Activated CD8-positive, alpha-beta T cell treated with anti-CD3 and anti-CD28 coated beads, Interleukin-2, amount 10 ng/mL, durations not matched to agents 7 days and 5 days (primary cell): ENCODE measurements at places on chromosomes 3 and 15. TPM values are rescaled to one million over a fixed set of nuclear protein-coding genes. Genes with fewer than 3 reads are reported as not detected.
A peak's percentile ranks its signal among the peaks of the same experiment; 100 is the strongest.

DNA sequence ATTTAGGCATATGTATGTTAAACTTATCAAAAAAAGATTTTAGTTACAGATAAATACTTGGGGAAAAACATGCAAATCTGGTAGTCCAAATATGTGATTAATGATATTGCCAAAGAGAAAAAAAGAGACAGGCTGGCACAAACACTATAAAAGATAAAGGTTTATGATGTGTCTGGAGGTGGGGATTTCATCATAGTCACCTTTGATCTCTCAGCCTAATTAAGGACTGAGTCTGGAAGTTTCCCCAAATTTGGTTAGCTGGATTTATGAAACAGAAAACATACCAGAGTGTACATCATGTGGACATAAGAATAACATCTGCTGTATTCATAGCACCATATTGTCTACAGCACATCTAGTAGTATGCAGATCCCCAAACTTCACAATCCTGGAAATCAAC, 157.0 kb downstream of the FGF12 start:
- no peaks in the 10 kb centered on the region for H3K36me3 ChIP-seq
- no peak overlapping the region for H3K4me3 ChIP-seq
- DNase-seq, result no peak
- H3K27ac ChIP-seq, result no peak overlapping the region

GRCh38 chr3:164306042-164306441, 772.3 kb downstream of the SI start:
- no peaks in the 10 kb centered on the region for H3K27me3 ChIP-seq
- H3K4me3 ChIP-seq, result no peak overlapping the region
- H3K36me3 ChIP-seq, result no peaks in the 10 kb centered on the region
- no peak for DNase-seq
- H3K27ac ChIP-seq, result no peak overlapping the region
- H3K4me1 ChIP-seq, result no peaks in the 10 kb centered on the region

DNA sequence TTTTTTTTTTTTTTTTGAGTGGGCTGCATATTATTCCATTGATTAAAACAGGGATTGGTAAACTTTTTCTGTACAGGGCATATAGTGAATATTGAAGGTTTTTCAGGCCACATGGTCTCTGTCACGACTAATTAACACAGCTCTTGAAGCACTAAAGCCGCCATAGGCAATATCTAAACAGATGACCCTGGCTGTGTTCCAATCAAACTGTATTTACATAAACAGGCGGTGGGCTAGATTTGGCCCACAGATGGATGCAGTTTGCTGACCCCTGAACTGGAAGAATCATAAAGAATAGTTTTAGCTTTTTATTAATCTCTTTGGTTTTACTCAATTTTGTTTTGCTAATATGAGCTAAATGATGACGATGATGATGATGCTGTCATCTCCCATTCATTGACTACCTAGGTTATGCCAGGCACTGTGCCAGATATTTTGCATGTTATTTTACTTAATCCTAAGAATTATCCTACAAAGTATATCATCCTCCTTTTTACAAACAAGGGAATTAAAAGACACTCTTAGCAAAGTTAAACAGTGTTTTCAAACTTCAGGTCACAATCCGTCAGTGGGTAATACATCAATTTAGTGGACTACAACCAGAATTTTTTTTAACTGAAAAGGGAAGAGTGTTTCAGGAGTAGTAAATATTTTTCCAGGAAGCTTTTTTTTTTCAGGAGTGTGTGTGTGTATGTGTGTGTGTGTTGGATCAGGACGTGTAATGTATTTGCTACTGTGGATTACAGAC, 54.3 kb downstream of the LMCD1 start:
- no peak overlapping the region for H3K27ac ChIP-seq
- H3K27me3 ChIP-seq, result no peaks in the 10 kb centered on the region
- DNase-seq, result no peak
- no peaks in the 10 kb centered on the region for H3K36me3 ChIP-seq
- no peaks in the 10 kb centered on the region for H3K4me1 ChIP-seq
- no peak overlapping the region for H3K4me3 ChIP-seq

- peaks cover 9% of the 10 kb centered on the region for H3K36me3 ChIP-seq
- no peaks in the 10 kb centered on the region for H3K27me3 ChIP-seq
- H3K27ac ChIP-seq, result no peak overlapping the region
- H3K4me1 ChIP-seq, result peaks cover 8% of the 10 kb centered on the region
- no peak for DNase-seq
- no peak overlapping the region for H3K4me3 ChIP-seq
Observed at GRCh38 chr3:71140477-71140876, 443.1 kb downstream of the FOXP1 start.

GRCh38 chr3:48528754-48529153, 24.8 kb upstream of the SHISA5 start:
- no peak for DNase-seq
- peaks cover 6% of the 10 kb centered on the region for H3K4me1 ChIP-seq
- no peaks in the 10 kb centered on the region for H3K27me3 ChIP-seq
- peaks cover 43% of the 10 kb centered on the region for H3K36me3 ChIP-seq

GRCh38 chr3:4963669-4964570, 15.3 kb upstream of the BHLHE40 start:
- peaks cover 15% of the 10 kb centered on the region for H3K4me1 ChIP-seq
- H3K27me3 ChIP-seq, result no peaks in the 10 kb centered on the region
- H3K36me3 ChIP-seq, result peaks cover 36% of the 10 kb centered on the region
- no peak overlapping the region for H3K4me3 ChIP-seq
- DNase-seq, result no peak
- H3K27ac ChIP-seq, result no peak overlapping the region

- H3K36me3 ChIP-seq, result peaks cover 10% of the 10 kb centered on the region
- DNase-seq, result peak; percentile 34
- H3K27me3 ChIP-seq, result peaks cover 80% of the 10 kb centered on the region
- peak overlapping the region; percentile 46 for H3K27ac ChIP-seq
- H3K4me3 ChIP-seq, result peak overlapping the region; percentile 56
Observed at GRCh38 chr15:96330064-96330449, 443 bp upstream of the NR2F2 start.

- no peak overlapping the region for H3K27ac ChIP-seq
- no peaks in the 10 kb centered on the region for H3K36me3 ChIP-seq
Observed at GRCh38 chr15:69852916-69853315, 244.8 kb downstream of the TLE3 start.

Gene SIDT1
- 34.8 TPM for total RNA-seq
